Effector CD4-positive, alpha-beta T cell (primary cell): ENCODE measurements at places on chromosomes 4 and X.

DNA sequence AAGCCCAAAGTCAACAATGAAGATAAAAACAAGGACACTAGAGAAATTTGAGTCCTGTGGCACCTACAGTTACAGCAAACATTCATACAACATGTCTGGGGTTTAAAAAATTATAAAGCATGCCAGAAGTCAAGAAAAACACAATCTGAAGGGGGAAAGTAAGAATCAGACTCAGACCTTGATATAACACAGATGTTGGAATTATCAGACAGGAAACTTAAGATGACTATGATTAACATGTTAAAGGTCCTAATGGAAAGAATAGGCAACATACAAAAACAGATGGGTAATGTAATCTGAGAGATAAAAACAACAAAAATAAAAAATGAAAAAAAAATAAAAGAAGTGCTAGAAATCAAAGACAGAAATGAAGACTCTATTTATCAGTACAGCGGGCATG is 446.5 kb downstream of the SPRY1 start:
- no peak for DNase-seq

- no peak for DNase-seq
Observed at GRCh38 chr4:158856852-158857251, 88.0 kb downstream of the FNIP2 start.

DNA sequence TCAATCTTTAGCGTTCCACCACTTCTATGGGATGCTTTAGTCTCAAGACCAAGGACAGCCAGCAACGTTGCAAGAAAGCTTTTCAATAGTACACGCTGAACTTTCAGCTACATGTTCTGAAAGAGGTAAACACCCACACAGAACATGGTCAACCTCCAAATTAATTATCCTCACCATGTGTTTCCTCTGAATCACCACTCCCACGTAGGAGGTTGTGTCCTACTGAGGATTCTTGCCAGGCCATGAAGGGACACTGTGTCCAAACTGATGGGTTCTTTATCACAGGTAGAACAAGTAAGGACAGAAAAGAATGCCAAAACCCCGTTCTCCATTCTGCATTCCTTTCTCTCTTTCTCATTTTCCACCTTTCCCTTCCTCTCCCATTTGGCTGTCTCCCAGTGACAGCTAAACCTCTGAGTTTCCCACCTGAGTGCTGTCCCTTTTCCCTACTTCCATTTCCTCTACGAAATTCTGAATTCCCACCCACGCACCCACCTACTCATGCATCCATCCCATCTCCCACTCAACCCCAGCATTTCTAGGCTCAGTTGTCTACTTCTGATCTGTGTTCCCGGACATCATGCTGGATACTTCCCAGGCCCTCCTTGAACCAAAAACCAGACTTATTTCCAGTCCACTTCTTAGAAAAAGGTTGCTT is 29.0 kb upstream of the GPM6B start:
- no peak for DNase-seq

GRCh38 chr4:129428454-129428853 is 332.5 kb downstream of the C4orf33 start:
- no peak for DNase-seq

DNA sequence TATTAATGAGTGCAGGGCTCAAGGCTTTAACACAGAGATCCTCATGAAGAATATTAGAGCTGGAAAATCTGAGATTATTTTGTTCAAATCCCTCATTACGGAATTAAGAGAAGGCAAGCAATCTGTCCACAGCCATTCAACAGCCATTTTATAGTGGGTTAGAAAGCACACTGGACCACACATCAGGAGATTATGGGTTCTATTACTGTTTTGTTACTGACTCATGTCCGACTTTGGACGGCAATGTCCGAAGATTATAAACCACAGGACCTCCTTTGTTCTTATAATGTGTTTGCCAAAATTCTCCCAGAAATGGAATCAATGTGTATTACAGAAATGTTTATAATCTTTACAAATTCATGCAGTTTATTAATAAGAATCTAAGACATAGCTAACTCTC is 8.1 kb downstream of the LAMTOR3 start:
- no peak for DNase-seq

GRCh38 chr4:56028165-56028564 is 79.4 kb downstream of the CEP135 start:
- DNase-seq: no peak
